NCI-H2171 (cell line): ENCODE measurements at places on chromosomes 2 and 18.

GRCh38 chr2:235508371-235509160 lies 14.7 kb downstream of the AGAP1 start:
- no peak for DNase-seq

GRCh38 chr2:96955762-96956161 lies 30.6 kb downstream of the FAM178B start:
- DNase-seq, result no peak

GRCh38 chr2:9807056-9807455 lies 36.2 kb upstream of the TAF1B start:
- no peak for DNase-seq

- no peak for DNase-seq
These were observed 75.7 kb downstream of the WDR7 start for GRCh38 chr18:56726906-56727305.

DNA sequence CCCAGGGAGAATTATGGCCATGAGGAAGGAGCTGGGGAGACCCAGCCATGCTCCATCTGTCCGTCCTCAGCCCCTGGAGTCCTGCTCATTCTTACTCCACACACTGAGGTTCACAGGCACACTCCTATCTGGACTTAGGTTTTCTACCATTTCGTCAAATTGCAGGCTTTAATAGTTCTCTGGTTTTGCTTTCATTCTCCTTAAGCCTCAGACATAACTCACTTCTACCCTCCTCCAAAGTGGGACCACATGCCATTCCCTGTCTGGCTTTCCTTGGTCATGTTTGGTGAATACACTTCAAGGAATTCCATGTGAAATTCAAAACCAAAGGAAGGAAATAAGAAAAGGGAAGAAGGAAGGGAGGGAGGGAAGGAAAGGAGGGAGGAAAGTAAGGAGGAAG lies 115.7 kb downstream of the CMPK2 start:
- DNase-seq, result no peak

GRCh38 chr2:119196301-119197125 lies 27.1 kb upstream of the STEAP3 start:
- no peak for DNase-seq

- peak; percentile 85 for DNase-seq
These were observed 4.3 kb downstream of the IGFBP5 start for GRCh38 chr2:216690853-216691741.

GRCh38 chr2:42086500-42086953 lies 38.7 kb downstream of the PKDCC start:
- peak; percentile 41 for DNase-seq

GRCh38 chr2:16303273-16303577 lies 362.4 kb downstream of the CYRIA start:
- no peak for DNase-seq
